Tibial nerve (tissue), 4 donors: ENCODE measurements at places on chromosomes 5 and 9.

- no peak for DNase-seq
Observed at GRCh38 chr5:59496524-59497134, 396.9 kb downstream of the PDE4D start.

DNA sequence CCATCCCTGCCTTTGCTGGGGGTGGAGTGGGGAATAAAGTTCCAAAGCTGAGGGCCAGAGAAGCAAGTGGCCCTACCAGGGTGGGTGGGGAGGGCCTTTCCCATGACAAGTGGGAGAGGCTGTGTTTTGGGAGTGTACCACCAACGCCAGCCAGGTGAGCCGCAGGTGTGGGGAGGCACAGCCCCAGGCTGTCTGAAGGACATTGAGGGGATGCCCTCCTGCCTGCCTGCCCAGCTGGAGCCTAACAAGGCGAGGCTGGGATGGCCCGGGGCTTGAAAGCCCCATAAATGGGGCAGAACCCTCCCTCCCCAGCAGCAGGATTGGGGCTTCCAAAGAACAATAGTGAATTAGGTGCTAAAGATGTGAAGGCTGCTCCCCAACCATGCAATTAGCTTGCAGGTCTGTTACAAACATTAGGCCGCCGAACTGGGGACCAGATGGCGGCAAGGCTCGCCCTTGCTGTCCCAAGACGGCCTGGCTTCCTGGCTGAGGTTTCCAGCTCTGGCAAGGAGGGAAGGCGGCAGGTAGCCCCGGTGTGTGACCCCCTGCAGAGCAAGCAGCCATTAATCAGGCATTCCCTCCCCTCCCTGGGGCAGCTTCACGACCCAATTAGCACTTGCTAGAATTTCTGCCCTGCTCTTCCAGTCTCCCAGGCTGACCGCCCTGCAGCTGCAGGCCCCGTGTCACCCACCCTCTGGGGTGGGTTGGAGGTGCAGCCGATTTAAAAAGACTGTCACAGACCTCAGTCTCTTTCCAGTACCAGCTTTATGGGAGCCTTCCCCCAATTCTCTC is 42.9 kb downstream of the FGF18 start:
- DNase-seq, result no peak

DNA sequence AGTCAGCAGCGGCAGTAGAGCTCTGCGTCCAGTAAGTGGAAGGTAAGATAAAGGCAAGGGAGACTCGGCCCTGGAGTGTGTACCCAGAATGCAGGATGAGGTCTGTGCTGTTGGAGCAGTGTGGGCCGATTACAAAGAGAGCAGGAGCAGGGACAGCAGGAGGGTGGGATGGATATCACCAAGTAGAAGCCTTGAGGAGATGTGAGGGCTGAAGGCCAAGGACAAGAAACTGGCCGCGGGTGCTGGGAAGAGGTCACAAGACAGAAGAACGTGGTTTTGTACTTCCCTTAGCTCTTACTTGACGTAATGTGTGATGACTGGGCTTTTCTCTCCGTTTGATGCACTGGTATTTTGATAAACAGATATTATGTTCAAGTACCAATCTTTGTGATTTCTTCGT is 43.7 kb downstream of the OR2V1 start:
- DNase-seq, result no peak

- no peak for DNase-seq
Observed at GRCh38 chr9:84694248-84694647, 24.7 kb downstream of the NTRK2 start.

DNA sequence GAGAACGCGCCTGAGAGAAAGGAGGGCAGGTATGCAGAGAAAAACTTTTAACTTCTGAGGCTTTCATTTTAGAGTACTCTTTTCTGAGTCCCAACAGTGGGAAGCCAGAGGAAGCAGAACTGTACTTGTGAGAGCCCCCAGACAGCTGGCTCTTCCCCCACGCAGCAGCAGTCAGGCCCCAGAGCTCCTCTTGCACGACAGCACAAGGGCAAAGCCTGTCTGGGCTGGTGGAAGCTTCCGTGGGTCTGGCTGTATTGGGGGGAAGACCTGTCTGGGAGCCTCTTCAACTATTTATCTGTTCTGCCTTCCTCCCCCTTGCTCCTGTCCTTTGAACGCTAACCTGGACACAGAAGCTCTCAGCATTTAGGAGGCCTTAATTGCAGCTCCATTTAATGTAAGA is 68.2 kb downstream of the THBS4 start:
- DNase-seq, result no peak

GRCh38 chr5:172102913-172103626 is 85.0 kb downstream of the STK10 start:
- DNase-seq, result no peak

GRCh38 chr9:114089206-114089840 is 9.8 kb downstream of the KIF12 start:
- no peak for DNase-seq

- no peak for DNase-seq
Observed at GRCh38 chr5:115439042-115439441, 105.5 kb downstream of the FEM1C start.

GRCh38 chr5:83488821-83489220 is 17.3 kb downstream of the VCAN start:
- no peak for DNase-seq

- no peak for DNase-seq
Observed at GRCh38 chr5:67319935-67320725, 123.5 kb upstream of the CD180 start.

DNA sequence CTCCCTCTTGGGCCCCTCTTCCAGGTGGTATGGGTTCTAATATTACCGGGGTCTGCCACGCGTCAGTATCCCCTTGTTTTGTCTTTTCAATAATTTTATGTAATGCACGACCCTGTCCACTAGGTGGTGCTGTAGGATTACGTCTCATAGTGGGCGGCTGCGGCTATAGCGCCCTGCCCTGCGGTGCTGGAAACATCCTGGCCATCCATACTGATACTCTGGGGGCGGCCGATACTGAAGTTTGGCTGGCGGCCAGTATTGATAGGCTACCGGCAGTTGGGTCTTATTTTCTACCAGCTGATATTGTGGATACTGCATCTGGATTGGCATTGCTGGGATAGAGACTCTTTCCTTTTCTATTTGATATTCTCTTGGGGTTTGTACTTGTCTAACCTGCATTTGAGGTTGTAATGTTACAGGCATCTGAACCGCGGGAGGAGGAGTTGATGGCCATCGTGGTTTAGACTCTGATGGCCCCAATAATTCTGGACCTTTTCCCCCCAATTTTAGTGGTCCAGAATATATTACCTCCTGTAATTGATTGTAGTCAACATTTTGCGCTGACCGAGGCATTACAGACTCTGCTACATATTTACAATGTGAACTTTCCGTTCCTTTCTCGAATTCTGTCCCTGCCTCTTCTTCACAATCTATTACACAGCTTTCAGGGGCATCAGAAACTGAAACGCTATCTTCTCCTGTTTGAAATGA is 3.3 kb upstream of the TMEM141 start:
- DNase-seq, result no peak

- DNase-seq, result no peak
Observed at GRCh38 chr9:136825295-136826187, 16.7 kb upstream of the AJM1 start.

DNA sequence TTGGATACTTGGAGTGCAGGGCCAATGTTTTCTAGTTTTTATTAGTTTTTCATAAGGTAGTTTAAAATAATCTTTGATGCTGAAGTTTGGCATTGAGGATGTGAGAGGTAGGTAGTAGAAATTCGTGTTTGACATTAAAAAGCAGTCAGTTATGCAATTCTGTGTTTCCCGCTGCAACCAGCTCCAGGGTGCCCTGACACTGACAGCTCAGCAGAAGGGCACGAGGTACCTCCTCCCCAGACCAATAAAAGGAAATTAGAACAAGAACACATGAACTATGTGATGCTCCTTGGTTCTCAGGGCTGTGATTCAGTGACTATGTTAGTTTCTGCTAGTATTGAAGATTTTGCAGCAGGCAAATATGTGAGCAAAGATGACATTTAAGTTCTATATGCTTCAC is 40.2 kb downstream of the NSUN2 start:
- DNase-seq, result no peak

GRCh38 chr9:99126312-99126711 is 21.4 kb downstream of the TGFBR1 start:
- no peak for DNase-seq

DNA sequence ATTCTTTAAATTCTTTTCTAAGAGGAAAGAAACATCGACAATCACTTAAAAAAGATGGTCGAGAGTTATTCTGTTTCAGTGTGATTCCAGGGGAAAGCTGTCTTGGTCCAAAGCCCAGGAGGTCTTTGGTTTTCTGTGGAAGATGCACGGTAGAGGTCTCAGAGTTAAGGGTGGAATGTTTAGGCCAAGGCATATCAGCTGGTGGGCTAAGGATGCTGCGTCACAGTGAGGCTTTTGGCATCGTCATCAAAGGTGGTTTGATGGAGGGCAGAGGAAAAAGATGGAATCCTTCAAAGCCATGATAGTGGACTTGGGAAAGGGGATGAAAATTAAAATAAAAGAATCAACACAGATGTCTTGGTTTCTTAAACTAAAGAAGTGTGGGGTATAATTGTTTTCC is 137.3 kb upstream of the ANKH start:
- no peak for DNase-seq

DNA sequence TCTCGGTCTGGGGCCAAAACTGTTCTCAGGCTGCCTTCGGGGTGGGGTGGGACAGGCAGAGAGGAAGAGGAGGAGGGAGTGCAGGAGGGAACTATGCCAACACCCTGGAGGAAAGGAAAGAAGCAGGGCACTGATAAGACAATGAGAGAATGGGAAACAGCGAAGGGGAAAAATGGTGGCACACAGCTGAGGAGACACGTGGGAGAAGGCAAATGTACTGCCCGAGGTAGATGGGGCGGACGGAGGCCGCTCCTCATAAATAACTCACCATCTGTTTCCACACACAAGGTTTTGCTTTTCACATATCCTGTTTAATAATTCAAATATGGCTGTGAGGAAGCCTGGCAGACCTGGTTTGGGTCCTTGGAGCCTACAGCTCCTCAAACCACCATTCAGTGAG is 148.2 kb upstream of the LRRTM2 start:
- no peak for DNase-seq

- no peak for DNase-seq
Observed at GRCh38 chr5:167248257-167248656, 1043.2 kb upstream of the WWC1 start.

DNA sequence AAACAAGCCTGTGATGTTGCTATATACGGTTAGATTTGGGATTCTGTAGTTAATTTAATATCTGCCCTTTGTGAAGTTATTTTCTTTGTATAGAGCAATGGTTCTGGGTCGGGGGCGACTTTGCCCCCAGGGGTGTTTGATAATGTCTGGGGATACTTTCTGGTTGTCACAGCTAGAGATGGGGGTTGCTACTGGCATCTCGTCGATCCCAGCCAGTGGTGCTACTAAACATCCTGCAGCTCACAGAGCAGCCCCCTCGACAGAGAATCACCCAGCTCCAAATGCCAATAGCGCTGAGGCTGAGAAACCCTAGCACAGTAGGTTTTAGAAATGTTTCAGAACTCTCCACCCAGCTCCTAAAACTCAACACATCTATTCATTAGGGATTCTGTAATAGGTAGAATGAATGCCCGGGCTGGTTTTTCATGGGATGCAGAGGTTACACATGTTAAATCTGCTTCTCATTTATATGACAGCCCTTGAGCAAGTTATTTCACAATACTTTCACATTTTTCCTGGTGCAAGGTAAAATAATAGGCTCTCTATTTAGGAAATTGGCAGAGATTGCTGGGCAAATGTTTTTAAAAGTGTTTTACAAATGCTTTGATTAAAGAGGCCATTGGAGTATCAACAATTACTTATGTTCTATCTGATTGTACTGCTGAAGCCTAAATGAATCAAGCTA is 75.2 kb upstream of the CTSL start:
- DNase-seq, result no peak

- DNase-seq, result peak; percentile 25
Observed at GRCh38 chr5:116137544-116138378, 52.9 kb downstream of the COMMD10 start.

DNA sequence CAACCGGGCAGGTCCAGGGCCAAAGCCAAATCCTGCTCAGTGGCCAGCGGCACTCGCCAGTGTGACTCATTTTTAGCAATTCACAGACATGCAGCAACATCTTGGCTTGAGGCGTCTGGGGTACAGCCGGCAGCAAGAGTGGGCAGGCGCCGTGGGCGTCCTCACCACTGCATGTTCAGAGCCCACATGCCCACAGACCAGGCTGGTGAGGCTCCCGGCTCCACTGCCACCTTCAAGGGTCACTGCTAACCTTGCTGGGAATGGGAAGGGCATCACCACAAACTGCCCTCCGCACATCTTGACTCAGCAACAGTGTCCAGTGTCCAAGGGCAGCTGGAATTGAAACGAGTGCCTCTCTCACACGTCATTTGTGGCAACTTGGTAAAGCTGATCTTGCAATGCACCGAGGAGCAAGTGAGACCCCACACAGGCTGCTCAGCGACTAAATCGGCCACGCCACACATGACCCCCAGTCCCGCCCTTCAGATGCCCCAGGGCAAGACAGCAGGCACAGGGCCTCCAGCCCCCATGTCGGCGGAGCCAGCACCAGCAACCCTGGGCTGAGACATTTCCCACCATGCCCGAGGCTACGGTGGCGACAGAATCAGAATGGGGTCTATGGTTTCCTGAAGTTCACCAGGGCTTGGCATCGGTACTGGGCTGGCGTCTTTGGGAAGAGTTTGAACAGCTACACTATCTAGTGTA is 140.3 kb downstream of the ROR2 start:
- no peak for DNase-seq

DNA sequence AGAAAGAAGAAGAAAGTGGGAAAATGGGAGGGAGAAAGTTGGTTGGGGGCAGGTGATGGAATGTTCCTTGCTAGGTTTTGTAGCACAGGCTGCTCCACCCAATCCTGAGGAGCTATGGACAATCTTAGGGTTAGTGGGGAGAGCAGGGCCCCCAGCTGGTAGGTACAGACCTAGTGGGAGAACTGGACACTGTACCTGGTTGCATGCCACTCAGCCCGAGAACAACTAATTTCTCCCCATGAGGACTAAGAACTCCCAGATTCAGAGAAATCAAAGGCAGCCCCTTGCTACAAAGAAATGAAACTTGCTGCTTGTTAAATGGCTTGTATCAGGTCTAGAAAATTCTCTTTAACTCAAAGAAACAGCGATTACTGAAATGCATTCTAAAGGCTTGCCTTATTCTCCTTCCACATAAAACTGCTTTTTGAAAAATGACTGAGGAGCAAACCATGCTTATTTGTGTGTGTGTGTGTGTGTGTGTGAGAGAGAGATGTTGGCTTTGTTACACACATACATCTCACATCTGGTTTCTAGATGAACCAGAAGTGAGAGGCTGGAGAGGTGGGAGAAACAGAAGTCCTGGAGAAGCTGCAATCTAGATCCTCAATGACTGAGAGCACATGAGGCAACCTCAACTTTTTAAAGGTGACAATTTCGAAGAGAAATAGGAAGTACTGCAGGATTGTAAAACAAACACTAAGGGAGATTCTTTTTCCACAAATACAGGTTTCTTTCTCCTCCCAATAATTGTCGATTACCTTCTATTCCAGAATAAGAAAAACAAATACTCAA is 28.9 kb downstream of the FYB1 start:
- no peak for DNase-seq
